Stimulated activated CD4-positive, alpha-beta T cell treated with anti-CD3 and anti-CD28 coated beads, Interleukin-1b, Interleukin-23, amount 100 ng/mL, for 1 hour (primary cell): ENCODE measurements at places on chromosomes 11 and 22.

GRCh38 chr22:19173047-19174035 lies 5.2 kb downstream of the SLC25A1 start:
- no peak for DNase-seq

- no peak for DNase-seq
Measured at GRCh38 chr11:126338346-126339055, 17.0 kb upstream of the ST3GAL4 start.

GRCh38 chr11:109326781-109327180 lies 95.2 kb upstream of the C11orf87 start:
- DNase-seq, result no peak

DNA sequence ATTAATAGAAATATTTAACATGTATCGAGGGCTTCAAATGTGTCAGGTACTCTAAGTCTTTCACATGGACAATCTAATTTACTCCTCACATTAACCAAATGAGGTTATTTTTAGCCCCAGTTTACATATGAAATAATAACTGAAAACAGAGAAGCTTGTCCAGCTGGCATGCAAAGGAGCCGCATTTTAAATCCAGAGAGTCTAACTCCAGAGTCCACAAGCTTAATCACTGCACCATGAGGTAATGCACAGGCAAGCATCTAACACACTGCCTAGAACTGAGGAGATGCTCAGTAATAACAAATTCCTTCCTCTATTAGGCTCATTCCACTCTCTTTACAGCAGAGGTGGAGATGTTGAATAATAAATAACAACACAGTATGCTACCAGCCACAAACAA lies 165.7 kb upstream of the GUCY1A2 start:
- DNase-seq, result no peak

GRCh38 chr11:128153697-128154048 lies 433.7 kb downstream of the ETS1 start:
- no peak for DNase-seq

GRCh38 chr22:24592851-24593558 lies at the start of gene LRRC75B:
LRRC75B (minus strand) TSS chr22:24593073; CDS start chr22:24593039, 34 bp downstream.
- DNase-seq, result no peak

- DNase-seq, result no peak
Measured at GRCh38 chr11:121762820-121763219, 310.1 kb upstream of the SORL1-AS1 start.

DNA sequence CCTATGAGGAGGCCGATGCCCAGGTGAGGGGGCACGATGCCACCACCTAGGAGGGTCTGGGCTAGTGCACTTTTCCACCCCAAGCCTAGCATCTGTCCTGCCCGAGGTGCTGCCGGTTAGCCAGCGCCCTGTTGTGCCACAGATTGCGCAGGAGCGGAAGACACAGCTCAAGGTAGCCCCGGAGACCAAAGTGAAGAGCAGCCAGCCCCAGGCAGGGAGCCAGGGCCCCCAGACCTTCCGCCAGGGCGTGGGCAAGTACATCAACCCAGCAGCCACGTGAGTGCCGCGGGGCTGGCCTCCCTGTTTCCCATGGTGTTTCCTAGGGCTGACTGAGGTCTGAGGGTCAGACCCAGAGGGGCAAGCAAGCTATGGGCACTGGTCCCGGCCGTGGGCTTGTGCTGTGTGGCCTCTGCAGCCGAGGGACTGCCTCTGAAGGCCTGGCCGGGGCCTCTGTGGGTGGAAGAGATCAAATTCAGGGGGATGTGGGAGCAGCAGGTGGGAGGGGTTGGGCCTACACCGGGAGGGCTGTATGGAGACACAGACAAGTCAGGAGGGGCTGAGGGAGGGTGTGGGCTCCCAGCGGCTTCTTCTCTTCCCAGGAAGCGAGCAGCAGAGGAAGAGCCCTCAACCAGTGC lies 29.1 kb downstream of the PPIL2 start:
- no peak for DNase-seq

DNA sequence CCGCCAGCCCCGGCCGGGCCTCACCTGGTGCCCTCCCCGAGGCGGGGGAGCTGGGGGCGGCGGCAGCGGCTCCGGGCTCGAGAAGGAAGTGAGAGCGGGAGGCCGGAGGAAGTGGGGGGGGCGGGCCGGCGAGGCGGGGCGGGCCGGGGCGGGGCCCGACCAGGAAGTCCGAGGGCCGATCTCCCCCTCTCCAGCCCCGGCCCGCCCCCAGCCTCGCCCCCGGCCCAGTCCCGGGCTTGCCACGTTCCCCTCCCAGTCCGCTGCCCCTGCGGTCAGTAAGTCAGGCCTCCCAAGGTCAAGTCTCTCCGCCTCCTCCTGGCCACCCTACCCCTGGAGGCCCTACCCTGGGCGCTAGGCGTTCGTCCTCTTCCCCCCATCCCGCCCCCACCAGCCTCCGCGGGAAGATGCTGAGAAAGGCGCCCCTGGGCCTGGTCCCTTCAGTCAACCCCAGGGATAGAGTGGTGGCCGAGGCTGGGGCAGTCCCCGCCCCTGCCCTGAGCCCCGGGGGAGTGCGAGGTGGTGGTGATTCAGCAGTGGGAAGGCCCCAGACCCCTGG lies at the start of gene RHOG:
Gene RHOG (minus strand): TSS at position 90 of the 556 bp plus-strand sequence. CDS start 12,821 bp downstream, outside the sequence.
- DNase-seq, result peak; percentile 34

GRCh38 chr11:1879941-1880720 lies 11.6 kb downstream of the PRR33 start:
- no peak for DNase-seq

DNA sequence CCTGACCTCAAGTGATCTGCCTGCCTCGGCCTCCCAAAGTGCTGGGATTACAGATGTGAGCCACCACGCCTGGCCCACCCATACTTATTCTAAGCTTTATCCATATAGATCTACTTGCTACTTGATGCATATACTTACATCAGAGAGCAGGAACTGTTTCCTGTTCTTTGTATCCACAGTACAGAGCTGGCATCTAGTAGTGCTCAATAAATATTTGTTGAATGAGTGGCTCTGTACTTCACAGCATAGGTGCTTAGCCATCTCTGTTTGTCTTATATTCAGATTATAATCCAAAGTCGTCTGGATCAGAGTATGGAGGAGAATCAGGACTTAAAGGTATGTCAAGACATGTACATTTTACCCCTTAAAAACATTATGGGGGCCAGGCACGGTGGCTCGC lies 38.6 kb upstream of the DLAT start:
- DNase-seq, result no peak

- no peak for DNase-seq
Measured at GRCh38 chr11:109302591-109303334, 119.2 kb upstream of the C11orf87 start.

DNA sequence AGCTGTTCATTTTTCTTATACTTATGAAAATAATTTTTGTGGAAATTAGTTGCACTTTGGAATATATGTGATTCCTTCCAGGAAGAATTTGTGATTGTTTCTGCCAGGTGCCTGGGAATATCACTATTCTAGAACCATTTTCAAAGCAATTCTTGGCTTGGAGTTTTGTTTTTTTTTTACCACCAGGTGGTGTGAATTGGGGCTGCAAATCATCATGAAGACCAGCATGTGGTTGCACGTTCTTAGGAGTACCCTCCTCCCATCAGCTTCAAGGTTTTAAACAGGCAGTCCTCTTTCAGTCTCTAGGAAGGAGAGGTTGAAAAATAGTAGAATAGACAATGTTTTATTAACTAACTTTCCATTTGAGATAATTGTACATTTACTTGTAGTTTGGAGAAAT lies 25.9 kb downstream of the USP47 start:
- no peak for DNase-seq

GRCh38 chr11:103281301-103281700 lies 172.1 kb downstream of the DYNC2H1 start:
- DNase-seq, result no peak

- no peak for DNase-seq
Measured at GRCh38 chr22:43176090-43176489, 10.8 kb downstream of the TTLL12 start.

- DNase-seq, result no peak
Measured at GRCh38 chr11:102610200-102610599, 14.9 kb downstream of the MMP20 start.

GRCh38 chr11:89177691-89178231 lies at the start of gene TYR:
TYR (plus strand) TSS chr11:89177875; CDS start chr11:89177954, 79 bp downstream.
- no peak for DNase-seq

DNA sequence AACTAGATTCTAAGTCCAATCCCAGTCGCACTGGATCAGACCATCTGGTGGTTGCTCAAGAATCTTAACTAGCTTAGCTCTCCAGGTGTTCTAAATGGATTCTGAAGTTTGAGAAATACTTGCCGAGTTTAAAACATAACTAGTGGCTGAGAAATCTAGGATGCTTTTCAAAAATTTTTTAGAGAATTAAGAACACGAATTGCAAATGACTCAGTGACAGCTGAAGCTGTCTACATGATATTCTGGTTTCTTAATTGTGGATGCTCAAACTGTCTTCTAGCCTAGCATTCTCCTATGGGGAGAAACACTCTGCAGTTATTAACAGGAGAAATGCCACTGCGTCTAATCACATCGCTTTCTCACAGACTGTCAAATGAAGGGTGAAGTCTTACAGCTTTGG lies 20.2 kb upstream of the TP53AIP1 start:
- no peak for DNase-seq

DNA sequence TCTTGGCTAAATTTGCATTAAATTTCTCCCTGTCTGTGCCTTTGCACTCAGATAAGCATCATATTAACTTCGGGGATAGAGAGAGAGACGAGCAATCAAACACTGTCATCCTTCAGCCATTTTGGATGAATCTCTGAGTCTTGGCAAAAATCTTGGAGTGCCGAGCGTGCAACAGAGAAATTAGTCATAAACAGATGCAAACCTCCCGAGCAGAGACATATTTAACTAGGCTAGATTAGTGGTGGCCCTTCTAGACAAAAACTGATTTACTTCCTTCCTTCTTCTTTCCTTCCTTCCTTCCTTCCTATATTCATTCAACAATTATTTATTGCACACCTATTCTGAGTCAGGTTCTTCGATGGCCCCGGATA lies 114.4 kb upstream of the BLID start:
- DNase-seq, result no peak
